HEK293T (cell line): ENCODE measurements at places on chromosomes 1 and 21.

- DNase-seq, result no peak
Observed at GRCh38 chr21:45766501-45766900, 123.0 kb downstream of the PCBP3 start.

DNA sequence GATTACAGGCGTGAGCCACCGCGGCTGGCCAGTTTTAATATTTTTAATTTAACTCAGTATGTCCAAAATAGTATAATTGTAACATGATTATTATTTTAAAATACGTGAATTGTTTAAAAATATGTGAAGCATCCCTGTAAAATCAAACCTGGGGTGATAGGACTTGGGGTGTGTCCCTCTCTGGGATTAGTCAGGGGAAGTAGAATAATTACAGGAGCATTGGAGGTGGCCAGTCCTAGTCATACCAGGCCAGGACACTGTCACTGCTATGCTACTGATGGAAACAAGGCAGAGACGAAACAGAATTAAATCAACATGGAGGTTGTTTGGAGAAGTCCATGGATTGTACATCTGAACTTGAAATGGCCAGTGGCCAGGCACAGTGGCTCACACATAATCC, 16.8 kb downstream of the SZRD1 start:
- DNase-seq, result no peak

GRCh38 chr1:68046423-68046822, 4.0 kb downstream of the DIRAS3 start:
- DNase-seq, result no peak

DNA sequence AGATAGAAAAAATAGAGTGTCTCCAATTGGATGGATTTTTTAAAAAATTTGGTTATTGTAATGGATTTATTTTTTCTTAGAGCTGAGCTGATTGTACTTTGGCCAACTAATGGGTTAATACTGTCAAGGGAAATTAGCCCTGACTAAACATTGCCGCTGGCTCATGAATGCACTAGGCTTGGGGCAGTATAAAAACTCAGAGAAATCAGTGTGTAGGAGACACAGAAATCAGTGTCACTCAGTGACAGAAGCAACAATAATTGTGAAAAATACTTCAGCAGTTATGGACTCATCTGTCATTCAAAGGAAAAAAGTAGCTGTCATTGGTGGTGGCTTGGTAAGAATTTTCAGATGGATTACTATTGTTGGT, at the start of gene KMO:
Gene KMO, plus strand, starts transcription at position 217 of the 370 bp plus-strand sequence. Its CDS starts 67 bp downstream, at position 284.
- no peak for DNase-seq

DNA sequence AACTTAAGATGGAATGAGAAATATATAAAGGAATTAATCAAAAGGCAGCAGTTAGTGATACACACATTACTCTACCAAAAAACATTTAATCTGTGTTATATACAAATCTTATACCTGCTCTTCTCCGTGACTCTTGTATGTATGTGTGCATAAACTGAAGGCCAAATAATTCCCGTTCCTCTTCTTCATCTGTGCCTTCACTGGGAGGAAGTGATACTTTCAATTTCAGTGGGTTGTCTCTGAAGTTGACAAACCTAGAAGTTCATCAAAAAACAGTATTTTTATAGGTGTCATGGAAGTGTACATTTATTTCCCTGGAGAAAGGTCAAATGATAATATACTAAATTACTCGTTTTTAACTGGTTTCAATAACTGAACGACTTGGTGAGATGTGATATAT, 19.3 kb downstream of the TRMT13 start:
- DNase-seq, result no peak

- no peak for DNase-seq
Observed at GRCh38 chr1:206713070-206713469, 28.4 kb downstream of the MAPKAPK2 start.

DNA sequence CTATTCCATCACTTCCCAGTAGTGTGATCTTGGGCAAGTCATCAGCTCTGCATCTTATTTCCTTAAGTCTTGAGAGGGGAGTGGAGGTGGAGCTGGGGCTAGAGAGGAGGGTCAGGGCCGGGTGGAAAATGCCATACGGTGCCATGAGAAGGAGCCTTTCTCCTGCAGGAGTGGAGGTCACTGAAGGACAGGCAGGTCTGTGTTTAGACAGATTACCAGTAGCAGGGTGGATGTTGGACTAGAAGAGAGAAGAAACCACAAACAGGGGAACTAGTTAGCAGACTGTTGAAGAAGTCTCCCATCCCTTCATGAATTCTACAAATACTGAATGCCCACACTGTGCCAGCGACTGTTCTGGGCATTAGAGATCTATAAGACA, 13.9 kb upstream of the CPT2 start:
- no peak for DNase-seq

GRCh38 chr1:45411510-45411899, 71.3 kb upstream of the MUTYH start:
- DNase-seq, result no peak

GRCh38 chr1:30514137-30514654, 209.2 kb downstream of the MATN1 start:
- no peak for DNase-seq

- DNase-seq, result no peak
Observed at GRCh38 chr21:25273959-25274358, 333.3 kb downstream of the MRPL39 start.

DNA sequence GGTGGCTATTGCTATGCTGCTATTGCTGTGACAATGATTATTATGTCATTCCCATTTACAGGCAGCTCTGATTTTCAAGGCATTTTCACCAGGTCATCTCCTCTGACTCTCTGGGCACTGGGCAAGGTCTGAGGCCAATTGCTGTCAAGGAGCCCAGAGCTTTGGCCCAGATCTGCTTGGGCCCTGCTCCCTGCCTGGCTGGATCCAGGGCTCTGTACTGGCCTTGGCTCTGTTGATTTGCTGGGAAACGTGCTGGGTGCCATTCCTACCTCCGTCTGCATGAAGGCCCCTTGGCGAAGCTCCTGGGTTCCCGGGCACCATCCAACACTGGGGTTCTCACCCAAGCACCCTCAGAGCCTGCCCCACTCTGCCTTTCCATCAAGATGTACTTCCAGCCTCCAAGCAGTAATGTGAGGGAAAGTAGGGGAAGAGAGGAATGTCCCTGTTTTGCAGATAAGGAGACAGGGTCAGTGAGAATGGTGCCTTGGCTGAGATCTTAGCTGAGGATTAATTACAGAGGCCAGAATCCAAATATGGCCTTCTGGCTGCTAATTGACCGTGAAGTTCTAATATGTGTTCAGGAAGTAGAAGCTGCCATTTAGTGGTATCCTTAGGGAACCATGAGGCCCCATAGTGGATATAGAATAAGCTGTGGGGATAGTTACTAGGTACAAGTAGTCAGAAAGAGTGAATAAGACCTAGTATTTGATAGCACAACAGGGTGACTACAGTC, 63.9 kb downstream of the HTR6 start:
- DNase-seq, result no peak

GRCh38 chr1:193593147-193593885, 406.9 kb upstream of the B3GALT2 start:
- DNase-seq, result no peak

DNA sequence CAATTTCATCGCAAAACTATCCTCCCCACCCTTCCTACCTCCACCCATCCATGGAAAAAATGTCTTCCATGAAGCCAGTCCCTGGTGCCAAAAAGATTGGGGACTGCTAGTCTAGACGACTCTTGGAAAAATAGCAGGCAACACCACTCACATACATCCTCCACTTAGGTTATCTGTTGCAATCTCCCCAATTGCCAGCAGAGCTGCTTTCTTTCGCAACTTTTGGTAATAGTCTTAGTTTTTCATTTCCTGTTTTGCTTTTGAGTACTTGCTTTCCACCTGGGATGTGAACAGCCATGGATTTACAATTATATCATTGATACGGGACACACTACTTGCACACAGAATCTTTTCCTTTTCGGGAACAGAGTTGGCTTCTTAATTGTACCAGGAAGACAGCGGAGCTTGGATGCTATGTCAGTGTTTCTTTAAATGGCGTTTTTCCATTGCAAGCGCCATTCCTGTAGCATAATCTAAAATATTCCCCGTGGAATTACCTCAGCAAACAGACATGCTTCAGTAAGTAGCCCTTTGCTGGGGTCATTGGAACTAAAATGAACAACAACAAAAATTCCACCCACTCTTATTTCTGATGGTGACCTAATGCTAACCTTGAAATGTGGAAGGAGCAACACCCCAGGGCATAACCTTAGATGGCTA, 183.3 kb upstream of the ADGRL2 start:
- DNase-seq, result no peak

- no peak for DNase-seq
Observed at GRCh38 chr1:172469717-172470116, 25.8 kb upstream of the PIGC start.

DNA sequence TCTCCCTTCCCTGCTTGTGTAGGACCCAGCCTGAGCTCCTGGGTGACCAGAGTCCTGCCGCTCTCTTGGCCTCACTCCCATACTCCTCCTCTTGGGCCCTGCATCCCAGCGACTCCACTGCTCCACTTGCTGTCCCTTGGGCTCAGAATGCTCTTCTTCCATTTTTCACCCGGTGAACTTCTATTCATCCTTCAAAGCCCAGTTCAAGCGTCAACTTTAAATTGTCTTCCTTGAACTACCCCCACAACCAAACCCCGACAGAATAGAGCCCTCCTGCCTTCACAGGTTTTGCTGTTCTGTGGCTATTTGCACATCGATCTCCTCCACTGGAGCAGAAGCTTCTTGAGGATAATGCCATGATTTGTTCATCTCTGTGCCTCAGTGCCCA, 215.4 kb upstream of the EDN2 start:
- no peak for DNase-seq

- DNase-seq, result peak; percentile 15
Observed at GRCh38 chr1:224317383-224318045, 12.5 kb downstream of the NVL start.

- DNase-seq, result no peak
Observed at GRCh38 chr1:159315381-159315780, 13.2 kb downstream of the FCER1A start.

DNA sequence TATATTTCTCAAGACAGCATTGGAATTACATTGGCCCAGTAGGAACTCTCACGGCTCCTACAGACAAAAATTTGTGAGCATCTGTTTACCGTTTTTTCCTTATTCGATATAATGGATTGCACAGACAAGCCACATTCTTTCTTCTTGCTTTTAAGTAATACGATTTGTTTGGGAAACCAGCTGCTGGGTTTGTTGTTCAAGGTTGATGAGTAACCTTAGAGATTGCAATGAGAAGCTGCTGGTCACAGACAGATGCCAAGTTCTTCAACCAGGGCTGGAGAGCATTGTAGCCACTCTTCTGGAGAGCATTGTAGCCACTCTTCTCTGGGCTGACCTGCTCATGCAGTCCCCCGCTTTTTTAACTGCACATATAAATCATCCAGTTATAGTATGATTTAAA, 1.4 kb upstream of the MIA3 start:
- DNase-seq, result no peak

GRCh38 chr1:234243521-234244260, 129.6 kb upstream of the COA6 start:
- no peak for DNase-seq

DNA sequence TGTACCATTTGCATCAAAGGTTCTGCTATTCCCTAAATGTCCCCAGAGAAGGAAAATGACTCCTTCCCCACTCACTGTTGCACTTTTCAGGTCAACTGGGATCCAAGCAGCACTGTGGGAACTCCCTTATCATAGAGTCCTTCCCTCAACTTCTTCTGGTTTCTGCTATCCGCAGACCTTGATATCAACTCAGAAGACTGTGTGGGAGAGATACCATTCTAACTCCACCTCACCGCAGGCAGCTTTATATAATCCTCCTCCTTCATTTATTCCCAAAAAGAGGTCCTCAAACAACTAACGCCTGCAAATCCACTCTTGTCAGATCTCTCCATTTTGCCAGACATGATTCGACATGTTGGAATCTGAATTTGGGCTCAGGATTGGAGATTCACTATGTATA, 27.3 kb downstream of the LHX9 start:
- DNase-seq, result no peak

- no peak for DNase-seq
Observed at GRCh38 chr1:208951908-208952307, 631.6 kb upstream of the CAMK1G start.

GRCh38 chr1:180946056-180946455, 33.4 kb downstream of the KIAA1614 start:
- no peak for DNase-seq

- no peak for DNase-seq
Observed at GRCh38 chr1:98981917-98982513, 22.6 kb downstream of the PLPPR5 start.

- DNase-seq, result no peak
Observed at GRCh38 chr1:233237647-233238046, 57.9 kb downstream of the PCNX2 start.
